ENCODE measurements at places on chromosomes 4 and X.

- DNase-seq: no peak
Observed at GRCh38 chr4:77703666-77704065, 98.0 kb downstream of the CXCL13 start.

GRCh38 chrX:149949743-149950436 is 11.6 kb upstream of the EOLA2 start:
- no peak for DNase-seq

GRCh38 chr4:41339812-41340809 is 83.4 kb downstream of the UCHL1 start:
- no peak for DNase-seq

- DNase-seq: no peak
Observed at GRCh38 chrX:10087391-10087790, 69.4 kb upstream of the CLCN4 start.

- DNase-seq: no peak
Observed at GRCh38 chrX:66021765-66022631, 17.9 kb downstream of the VSIG4 start.

- no peak for DNase-seq
Observed at GRCh38 chr4:797066-797465, 28.9 kb downstream of the CPLX1 start.

DNA sequence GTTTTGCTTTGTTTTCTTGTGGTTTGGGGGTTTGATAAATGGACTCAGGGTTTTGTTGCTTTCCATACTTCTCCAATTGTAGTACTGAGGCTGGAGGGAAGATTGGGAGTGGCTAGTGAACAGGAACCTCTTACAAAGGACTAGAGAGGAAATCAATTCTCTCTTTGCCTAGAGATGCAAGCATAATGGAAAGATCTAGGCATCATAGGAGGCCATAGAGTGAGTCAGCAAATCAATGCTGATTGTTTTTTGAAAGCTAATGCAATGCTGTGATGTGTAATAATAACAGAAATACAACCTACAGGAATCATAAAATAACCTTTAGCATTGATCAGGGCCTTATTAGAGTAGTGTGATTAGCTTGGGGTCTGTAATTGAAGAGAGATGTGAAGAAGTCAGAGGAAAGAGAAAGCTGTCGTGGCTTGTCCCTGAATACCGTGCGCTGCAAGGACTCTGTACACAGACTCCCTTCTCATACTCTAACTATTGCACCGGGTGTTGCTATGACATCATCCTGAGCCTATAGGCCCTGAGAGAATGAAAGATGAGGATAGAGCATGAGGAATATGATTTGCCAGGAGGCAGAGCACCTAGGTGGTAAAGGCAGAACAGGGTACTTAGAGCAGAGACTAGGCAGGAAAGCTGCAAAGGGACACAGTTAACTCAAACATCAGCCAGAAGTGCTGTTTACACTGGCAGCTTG is 29.3 kb upstream of the GPR101 start:
- no peak for DNase-seq

- no peak for DNase-seq
Observed at GRCh38 chrX:149630681-149631233, 835 bp downstream of the TMEM185A start.

DNA sequence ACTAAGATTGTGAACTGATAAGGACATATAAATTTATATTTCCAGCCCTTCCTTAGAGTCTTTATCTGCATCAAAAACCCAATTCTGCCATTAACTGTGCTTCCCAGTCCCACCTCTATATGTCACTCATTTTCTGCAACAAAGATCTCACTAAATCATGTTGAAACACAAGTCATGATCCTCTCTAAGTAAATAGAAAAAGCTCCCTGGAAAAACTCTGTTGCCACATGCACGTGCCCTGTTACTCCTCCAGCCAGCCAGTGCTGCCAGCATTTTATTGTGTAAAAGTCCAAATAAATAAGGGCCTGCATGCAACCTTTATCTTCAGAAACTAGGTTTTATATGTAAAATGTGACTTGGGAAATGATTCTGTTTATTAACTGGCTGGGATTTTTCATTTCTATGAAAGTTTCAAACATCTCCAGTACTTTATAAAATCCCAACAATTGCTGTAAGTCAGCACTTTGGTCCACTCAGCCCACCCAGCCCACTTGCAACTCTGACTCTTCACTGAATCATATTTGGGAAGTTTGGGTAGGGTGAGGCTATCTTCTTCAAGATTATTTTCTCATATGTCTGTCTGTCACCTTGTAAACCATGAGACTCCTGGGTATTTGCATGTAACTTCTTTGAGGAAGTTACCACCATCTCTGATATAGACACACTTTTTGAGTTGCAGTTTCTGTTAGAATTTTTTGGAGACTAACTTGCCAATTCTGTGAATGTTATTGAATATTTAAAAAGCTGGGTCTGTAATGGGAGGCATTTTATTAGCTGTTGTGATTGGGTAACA is 40.0 kb upstream of the SMARCA5 start:
- no peak for DNase-seq

GRCh38 chr4:37225778-37226177 is 18.8 kb upstream of the NWD2 start:
- DNase-seq: no peak

GRCh38 chr4:44538534-44538933 is 89.9 kb upstream of the KCTD8 start:
- no peak for DNase-seq

GRCh38 chr4:175841366-175841765 is 29.3 kb upstream of the GPM6A start:
- no peak for DNase-seq

- no peak for DNase-seq
Observed at GRCh38 chr4:158006990-158007389, 165.8 kb downstream of the GASK1B start.

GRCh38 chr4:185738038-185738552 is 73.9 kb downstream of the SORBS2 start:
- DNase-seq: no peak
